ENCODE measurements at places on chromosomes 3 and 15.

- DNase-seq: no peak
Observed at GRCh38 chr15:35698966-35699575, 153.1 kb upstream of the DPH6 start.

- DNase-seq: no peak
Observed at GRCh38 chr15:77376770-77377169, 43.1 kb downstream of the PEAK1 start.

- DNase-seq: no peak
Observed at GRCh38 chr15:41727143-41727542, 47.1 kb upstream of the MAPKBP1 start.

- peak; percentile 40 for DNase-seq
Observed at GRCh38 chr3:99686955-99687612, 48.7 kb downstream of the COL8A1 start.

GRCh38 chr15:80468796-80469195 lies 64.6 kb downstream of the ARNT2 start:
- no peak for DNase-seq

DNA sequence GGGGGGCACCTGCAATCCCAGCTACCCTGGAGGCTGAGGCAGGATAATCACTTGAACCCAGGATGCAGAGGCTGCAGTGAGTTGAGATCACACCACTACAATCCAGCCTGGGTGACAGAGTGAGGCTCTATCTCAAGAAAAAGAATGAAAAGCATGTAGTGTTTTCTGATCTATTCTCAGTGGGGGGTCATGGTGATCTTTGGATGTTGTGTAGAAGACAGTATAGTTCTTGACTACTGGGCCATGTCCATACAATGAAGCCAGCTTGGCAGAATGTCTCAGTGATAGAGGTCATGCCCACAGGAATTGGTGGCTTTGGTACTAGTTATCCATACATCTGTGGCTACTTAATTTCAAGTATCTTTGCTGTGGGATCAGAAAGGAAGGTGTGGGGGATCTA lies 26.8 kb upstream of the NANOGP8 start:
- no peak for DNase-seq

DNA sequence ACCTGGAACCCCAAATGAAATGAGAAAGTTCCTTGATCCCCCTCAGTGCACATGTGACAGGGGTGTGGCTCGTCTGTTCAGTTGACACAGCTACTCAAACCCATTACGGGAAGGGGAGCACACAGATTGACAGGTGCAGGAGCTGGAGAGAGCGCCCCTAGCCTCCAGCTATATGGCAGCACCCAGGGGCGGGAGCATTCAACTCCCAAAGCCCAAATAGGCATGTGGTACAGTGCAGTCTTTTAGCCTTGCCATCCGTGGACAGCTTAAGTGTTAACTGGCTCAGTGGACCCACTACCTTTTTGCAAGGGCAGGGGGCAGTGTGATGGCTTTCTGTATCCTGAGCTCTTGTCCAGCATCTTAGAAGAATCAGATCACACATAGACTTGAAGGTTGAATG lies 1374.2 kb upstream of the ALCAM start:
- DNase-seq: no peak

DNA sequence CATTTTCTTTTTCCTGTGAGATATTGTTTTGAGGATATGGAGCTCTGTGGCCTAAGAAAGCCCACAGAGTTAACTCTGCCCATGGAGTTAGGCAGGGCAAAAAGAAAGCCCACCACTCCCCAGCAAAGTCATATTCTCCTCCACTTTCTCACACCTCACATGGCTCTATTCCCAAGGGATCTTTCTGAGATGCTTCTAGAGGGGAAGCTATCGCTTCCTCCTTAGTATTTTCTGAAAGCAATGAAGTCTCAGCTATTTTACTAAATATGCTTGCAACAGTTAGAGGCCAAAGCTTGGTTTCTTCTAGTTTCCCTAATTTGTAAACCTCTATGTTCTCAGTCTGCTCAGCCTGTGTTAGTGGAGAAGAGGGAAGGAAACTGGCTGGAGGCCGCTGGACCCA lies 80.3 kb upstream of the EOMES start:
- DNase-seq: no peak

- DNase-seq: no peak
Observed at GRCh38 chr3:52490035-52490938, 4.9 kb upstream of the STAB1 start.

DNA sequence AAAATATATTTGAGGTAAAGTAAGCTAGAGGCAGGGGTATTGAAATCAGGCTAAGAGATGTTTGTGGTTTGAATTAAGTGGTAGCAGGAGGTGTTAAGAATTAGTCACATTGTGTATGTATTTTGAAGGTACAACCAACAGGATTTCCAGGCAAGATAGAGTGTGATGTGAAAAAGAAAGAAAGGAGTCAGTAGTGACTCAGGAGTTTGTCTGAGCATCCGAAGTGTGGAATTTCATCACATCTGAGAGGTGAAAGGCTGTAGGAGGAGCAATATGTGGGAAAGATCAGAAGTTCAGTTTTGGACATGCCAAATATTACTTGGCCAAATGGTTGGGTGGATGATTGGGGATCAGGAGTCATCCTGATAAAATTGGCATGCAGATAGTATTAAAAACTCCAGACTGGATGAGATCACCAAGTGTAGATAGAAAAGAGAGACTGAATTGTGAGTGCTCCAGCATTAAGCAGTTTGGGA lies 32.1 kb upstream of the EBLN2 start:
- DNase-seq: no peak

DNA sequence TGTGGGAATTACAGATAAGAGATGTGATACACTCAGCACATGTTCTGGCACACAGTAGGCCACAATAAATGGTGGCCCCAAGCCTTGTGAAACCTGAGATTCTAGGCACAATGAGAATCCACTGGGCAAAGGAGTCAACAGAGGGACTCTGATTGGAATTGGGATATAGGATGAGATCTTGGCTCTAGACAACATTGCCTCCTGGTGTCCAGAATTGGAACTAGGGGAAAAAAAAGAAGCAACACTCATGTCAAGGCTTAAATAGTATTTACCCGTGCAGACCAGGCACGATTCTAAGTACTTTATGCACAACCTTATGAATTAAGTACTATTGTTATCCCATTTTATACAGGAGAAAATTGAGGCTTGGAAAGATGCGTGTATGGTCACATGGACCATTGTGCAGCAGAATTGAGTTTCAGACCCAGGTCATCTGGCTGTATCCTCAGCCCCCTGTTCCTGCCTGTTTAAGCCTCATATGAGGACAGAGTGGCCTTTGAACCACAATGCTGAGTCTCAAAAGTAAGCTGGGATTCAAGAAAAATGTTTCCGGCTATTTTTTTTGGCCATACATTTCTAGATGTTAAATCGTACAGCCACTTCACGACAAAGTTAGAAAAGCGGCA lies 124.8 kb downstream of the SV2B start:
- DNase-seq: no peak

- no peak for DNase-seq
Observed at GRCh38 chr3:96831175-96831574, 16.8 kb downstream of the EPHA6 start.

GRCh38 chr15:64137226-64137833 lies 14.2 kb upstream of the SNX22 start:
- no peak for DNase-seq

DNA sequence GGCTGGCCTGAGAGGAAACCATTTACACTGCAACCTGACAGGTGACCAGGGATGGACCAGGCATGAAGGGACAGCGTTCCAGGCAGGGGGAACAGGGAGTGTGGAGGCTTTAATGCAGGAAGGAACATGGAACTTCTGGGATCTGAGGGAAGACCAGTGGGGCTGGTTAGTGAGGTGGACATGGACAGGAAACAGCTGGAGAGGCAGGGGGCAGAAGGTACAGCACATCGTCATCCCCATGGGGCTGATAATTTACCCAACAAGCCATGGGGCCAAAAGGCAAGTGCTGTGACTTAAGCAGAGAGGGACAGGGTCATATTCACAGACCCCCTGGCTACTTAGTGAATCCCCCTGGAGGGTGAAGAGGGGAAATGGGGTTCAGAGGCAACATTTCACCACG lies 77.0 kb upstream of the LARS2 start:
- DNase-seq: no peak

DNA sequence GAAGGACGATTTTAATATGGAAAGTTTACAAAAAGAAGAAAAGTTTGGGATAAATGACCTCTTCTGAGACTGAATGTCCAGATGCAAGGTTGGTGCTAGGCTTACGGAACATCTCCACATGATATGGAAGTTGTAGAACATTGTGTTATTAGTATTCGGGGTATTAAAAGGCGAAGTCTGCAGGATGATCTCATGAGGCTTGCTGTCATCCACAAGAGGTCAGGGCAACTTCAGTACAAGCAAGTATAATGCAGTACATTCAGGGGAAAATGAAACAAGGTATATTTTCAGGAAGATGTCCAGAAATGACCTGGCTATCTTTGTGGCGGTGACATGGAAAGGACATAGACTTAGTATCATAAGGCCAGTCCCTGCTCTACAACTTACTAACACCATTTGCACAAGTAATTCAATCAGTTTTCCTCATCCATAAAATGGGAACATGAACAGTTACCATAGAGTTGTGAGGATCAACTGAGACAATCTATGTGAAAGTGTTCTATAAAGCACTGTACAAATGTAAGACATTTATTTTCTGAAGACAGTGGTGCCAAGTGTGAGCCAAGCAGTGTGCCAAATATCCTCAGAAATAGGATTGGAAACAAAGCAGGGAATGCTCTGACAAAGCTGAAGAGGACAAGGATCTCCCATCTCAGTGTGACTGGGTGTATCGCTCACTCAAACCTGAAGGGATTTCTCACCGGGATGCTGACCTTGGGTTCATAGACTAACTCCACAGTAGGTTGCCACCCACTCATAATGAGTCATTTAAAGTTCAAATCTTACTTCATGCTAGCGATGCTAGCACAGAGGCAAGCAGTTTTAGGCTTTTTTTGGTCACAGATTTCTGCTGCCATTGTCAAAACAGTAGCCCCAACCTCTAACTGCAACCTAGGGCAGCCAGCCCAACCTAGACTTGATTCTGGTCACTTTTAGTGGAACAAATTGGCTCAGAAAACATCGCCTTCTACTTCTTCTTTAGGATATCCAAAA lies 118.3 kb downstream of the TIGIT start:
- DNase-seq: no peak

- DNase-seq: no peak
Observed at GRCh38 chr15:40714144-40714543, 19.2 kb downstream of the RAD51 start.

GRCh38 chr3:24522146-24522579 lies 27.5 kb upstream of the THRB start:
- no peak for DNase-seq

DNA sequence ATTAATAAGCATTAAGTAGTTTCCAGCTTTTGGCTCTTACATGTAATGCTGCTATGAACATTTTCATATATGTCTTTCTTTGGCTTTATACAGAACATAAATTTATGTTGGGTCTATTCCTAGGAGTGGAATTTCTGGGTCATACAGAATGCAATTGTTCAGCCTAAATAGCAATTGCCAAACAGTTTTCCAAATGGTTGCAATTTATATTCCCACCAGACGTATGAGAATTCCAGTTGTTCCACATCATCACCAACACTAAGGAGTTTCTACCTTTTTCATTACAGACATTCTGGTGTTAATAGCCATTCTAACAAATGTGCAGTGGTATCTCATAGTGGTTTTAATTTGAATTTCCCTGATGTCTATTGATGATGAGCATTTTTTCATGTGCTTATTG lies 160.1 kb upstream of the TMC3 start:
- no peak for DNase-seq

- DNase-seq: no peak
Observed at GRCh38 chr3:37772773-37773354, 88.8 kb upstream of the CTDSPL start.

DNA sequence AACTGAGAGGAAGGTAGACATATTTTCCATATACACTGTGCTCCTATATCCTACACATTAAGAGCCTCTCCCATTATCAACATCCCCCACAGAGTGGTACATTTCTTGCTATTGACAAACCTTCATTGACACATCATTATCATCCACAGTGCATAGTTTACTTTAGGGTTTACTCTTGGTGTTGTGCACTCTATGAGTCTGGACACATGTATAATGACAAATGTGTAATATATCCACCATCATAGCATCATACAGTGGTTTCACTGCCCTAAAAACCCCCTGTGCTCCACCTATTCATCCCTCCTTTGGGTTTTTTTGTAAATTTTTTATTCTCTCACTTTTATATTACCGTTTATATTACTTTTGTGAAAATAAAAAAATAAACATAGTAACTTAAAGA lies 22.2 kb upstream of the CLDN18 start:
- DNase-seq: no peak

DNA sequence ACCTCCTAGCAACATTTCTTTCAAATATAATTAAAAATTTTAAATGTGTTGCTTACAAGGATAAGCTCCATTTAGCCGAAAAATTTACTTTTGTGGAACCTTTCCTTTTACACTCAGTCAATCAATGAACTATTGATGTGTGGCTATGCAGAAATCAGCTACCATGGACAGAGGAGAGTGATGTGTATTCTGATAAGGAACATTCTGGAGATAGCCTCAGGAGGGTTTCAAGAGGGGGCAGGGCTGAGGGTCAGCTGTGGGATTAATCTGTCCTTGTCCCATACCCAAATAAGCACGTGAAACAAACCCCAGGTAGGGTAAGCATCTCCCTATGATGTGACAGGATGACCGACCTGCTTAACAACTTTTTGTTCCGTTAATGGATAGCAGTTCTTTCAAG lies 192.6 kb upstream of the PROK2 start:
- DNase-seq: no peak

GRCh38 chr3:108209579-108209978 lies 12.6 kb downstream of the IFT57 start:
- DNase-seq: no peak

GRCh38 chr3:177646749-177647148 lies 449.5 kb upstream of the TBL1XR1 start:
- DNase-seq: no peak

- no peak for DNase-seq
Observed at GRCh38 chr15:63858448-63858847, 24.7 kb upstream of the HERC1 start.

DNA sequence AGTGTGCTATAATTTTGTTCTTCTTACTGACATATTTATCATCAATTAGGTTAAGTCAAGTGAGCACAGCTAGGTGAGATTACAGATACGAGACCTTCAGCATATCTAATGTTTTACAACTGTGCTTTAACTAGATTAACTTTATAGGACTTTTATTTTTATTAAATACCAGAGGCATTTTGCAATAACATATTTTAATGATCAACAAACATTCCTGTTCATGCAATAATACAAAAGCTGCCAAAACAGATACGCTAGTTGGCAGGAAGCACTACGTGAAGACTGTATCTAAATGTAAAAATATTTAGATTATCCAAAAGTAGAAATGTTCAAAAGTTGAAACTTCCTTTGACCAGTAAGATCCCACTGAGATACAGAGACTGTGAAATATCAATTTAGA lies 139.1 kb downstream of the CBLB start:
- DNase-seq: no peak
